Thyroid gland (tissue), 4 donors: ENCODE measurements at places on chromosomes 13 and 19. TPM values are rescaled to one million over a fixed set of nuclear protein-coding genes. Genes with fewer than 3 reads are reported as not detected.

DNA sequence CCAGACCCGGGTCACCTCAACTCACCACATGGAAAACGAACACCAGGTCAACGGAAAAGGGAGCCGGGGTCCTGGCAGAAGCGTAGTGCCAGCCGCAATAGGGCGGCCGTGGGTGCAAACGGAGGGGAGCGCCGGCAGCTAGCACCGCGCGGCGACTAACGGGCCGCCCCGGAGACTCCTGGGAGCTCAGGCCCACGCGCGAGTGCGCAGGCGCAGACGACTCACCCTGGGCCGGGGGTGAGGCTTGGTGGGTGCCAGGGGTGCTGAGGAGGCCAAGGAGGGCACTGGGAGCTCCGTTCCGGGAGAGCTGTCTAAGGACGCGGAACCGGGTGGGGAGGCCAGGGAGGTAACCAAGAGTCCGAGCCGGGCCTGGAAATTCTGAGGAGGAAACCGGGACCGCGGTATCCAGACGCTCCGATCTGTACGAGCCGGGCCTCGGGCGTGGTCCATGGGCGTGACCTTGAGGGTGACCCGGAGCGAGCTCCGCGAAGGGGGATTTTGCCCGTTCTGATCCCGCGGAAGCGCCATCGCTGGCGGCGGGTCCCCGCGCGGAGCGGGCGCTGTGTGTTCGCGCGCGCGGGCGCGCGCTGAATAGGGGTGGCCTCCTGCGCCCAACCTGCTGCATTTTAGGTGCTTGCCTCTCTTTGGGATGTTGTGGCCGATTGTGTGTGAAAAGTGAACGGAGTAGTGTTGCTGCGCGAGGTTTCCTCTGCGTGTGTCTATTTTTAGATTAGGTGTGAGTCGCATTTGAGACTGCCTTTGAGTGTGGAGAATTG, at the start of gene ZNF382:
ZNF382 (plus strand) TSS at position 213 of the 776 bp plus-strand sequence. CDS start 4,602 bp downstream, outside the sequence.
- H3K4me3 ChIP-seq: peak within 1 kb of the TSS; percentile 71
- DNase-seq: peak; percentile 80
- no peaks in the 10 kb centered on the region for H3K27me3 ChIP-seq
- H3K27ac ChIP-seq: peak within 1 kb of the TSS; percentile 72
- H3K36me3 ChIP-seq: no peaks in the 10 kb centered on the region
- H3K4me1 ChIP-seq: peaks cover 13% of the 10 kb centered on the region

DNA sequence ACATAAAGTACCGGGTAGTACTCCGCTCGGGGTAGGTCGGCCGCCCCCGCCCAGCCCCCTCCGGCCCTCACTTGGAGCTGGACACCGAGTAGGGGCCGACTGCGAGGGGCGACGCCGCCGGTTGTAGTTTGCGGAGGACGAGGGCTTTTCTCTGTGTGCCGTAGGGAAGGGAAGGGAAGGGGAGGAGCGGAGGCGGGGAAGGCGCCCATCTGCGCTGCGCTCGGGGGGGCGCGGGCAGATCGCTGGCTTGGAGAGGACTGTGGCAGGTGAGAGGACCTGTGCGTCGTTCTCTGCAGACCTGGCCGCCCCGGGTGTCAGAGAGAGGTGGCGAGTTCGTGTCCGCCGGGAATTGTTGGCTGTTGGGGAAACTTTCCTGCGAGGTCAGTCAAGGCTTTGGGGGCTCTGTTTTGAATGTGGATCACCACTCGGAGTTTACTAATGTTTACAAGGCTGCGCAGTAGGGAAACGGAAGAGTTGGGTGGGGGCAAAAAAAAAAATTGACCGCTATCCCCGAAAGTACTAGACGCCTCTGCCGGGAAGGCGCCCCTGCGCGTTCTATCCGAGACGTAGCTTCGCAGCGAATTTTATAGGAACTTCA, 1.4 kb downstream of the ING1 start:
- no peaks in the 10 kb centered on the region for H3K27me3 ChIP-seq
- DNase-seq: peak; percentile 72

GRCh38 chr13:46683676-46684260, 113.2 kb downstream of the ESD start:
- no peak overlapping the region for H3K27ac ChIP-seq
- H3K4me1 ChIP-seq: no peaks in the 10 kb centered on the region
- no peak for DNase-seq
- no peaks in the 10 kb centered on the region for H3K27me3 ChIP-seq

DNA sequence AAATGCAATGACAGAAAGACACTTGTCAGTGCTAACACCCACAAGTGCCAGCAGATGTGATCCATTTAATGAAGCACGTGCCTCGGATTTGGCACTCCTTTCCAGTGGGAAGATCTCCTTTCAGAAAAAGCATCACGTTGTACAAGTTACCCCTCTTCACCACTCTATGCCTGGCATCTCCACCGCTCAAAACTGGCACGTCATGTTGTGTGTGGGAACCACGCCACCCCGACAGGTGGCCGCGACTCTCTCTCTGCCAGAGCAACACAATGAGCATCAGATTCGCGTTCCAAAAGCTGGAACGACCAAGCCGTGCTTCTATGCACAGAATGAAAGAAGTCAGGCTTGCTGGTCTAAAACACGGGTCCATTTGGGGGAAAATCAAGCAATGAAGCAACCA, 24.3 kb downstream of the TMTC4 start:
- H3K4me1 ChIP-seq: peaks cover 11% of the 10 kb centered on the region
- no peak overlapping the region for H3K27ac ChIP-seq
- peaks cover 2% of the 10 kb centered on the region for H3K36me3 ChIP-seq

DNA sequence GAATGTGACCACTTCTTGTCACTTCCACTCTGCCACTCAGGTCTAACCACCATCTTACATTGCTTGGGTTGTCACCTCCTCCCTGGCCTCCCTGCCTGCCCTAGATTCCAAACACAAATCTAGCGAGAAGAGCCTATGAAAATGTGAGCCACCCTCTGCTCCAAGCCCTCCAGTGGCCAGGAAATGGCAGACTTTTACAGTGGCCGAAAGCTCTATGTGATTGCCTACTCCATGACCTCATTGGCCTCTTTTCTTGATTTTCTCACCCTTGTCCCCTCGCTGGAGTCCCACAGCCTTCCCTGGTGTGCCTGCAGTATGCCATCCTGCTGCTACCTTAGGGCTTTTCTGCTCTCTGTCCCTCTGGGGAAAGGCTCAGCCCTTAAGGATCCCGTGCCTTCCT, 84.2 kb downstream of the LRCH1 start:
- peaks cover 33% of the 10 kb centered on the region for H3K4me1 ChIP-seq
- H3K27me3 ChIP-seq: no peaks in the 10 kb centered on the region
- no peak overlapping the region for H3K4me3 ChIP-seq
- no peak overlapping the region for H3K27ac ChIP-seq
- no peak for DNase-seq

GRCh38 chr13:73225990-73226389, 167.2 kb downstream of the KLF5 start:
- no peaks in the 10 kb centered on the region for H3K27me3 ChIP-seq
- no peaks in the 10 kb centered on the region for H3K4me1 ChIP-seq
- no peaks in the 10 kb centered on the region for H3K36me3 ChIP-seq
- H3K27ac ChIP-seq: no peak overlapping the region

DNA sequence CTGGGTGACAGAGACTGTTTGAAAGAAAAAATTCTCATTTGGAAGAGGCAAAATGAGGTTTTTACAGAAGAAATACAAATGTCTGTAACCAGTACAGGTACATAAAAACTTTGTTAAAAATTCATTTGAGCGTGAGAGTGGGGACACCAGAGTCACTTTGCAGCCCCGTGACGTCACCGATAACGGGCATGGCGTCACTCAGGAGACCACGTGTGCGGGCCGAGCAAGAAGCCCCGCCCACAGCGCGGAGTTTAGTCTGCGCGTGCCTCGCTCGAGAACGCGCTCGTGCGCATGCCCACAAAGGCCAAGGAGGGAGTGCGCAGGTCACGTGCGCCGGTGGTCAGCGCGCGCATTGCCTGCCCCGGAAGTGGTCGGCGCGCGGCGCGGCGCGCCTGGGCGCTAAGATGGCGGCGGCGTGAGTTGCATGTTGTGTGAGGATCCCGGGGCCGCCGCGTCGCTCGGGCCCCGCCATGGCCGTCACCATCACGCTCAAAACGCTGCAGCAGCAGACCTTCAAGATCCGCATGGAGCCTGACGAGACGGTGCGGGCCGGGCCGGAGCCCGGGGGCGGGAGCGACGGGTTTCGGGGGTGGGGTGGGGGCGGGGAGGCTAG, at the start of gene RAD23A:
RAD23A (plus strand) TSS at position 384 of the 613 bp plus-strand sequence; CDS start at position 471, 87 bp downstream.
- H3K36me3 ChIP-seq: peaks cover 72% of the 10 kb centered on the region
- peak within 1 kb of the TSS; percentile 94 for H3K4me3 ChIP-seq
- H3K27ac ChIP-seq: peak within 1 kb of the TSS; percentile 79
- peaks cover 35% of the 10 kb centered on the region for H3K4me1 ChIP-seq

- DNase-seq: no peak
- H3K4me3 ChIP-seq: no peak overlapping the region
- no peaks in the 10 kb centered on the region for H3K36me3 ChIP-seq
- no peaks in the 10 kb centered on the region for H3K4me1 ChIP-seq
- H3K27me3 ChIP-seq: no peaks in the 10 kb centered on the region
- no peak overlapping the region for H3K27ac ChIP-seq
These were observed 362.4 kb downstream of the KCTD12 start for GRCh38 chr13:76523740-76524340.

DNA sequence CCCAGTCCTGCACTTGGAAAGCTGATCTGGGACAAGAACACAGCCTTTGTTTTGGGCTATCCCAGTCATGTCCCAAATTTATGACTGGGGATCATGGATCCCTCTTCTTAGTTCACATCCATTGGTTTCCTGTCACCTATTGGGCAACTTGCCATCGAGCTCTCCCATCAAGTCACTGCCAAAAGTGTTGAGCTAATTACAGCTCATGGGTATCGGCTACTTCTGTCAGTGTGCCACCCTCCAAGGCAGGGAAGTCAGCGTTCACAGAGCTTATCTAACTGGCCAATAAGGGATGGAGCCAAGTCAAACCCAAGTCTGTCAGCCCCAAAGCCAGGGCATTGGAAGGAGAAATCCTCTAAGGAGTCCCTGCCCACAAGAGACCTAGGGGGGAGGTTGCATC, 53.2 kb upstream of the KATNAL1 start:
- H3K27me3 ChIP-seq: no peaks in the 10 kb centered on the region
- H3K27ac ChIP-seq: no peak overlapping the region
- no peak overlapping the region for H3K4me3 ChIP-seq
- no peak for DNase-seq

DNA sequence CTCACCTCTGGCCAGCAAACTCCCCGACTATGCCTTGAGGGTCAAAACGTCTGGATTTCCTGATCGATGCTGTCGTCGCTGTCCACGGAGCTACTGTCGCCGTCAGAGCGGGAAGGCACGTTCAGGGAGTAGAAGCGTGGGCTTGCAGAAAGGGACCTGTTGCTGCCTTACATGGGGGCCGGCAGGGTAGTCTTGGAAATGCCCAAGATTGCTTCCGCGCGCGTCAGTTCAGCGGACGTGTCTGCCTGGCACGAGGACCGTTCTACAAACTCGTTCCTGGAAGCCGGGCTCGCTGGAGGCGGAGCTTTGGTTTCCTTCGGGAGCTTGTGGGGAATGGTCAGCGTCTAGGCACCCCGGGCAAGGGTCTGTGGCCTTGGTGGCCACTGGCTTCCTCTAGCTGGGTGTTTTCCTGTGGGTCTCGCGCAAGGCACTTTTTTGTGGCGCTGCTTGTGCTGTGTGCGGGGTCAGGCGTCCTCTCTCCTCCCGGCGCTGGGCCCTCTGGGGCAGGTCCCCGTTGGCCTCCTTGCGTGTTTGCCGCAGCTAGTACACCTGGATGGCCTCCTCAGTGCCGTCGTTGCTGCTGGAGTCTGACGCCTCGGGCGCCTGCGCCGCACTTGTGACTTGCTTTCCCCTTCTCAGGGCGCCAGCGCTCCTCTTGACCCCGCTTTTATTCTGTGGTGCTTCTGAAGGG, 15.4 kb downstream of the RB1 start:
- no peaks in the 10 kb centered on the region for H3K36me3 ChIP-seq
- no peaks in the 10 kb centered on the region for H3K27me3 ChIP-seq
- DNase-seq: peak; percentile 23
- H3K4me3 ChIP-seq: peak overlapping the region; percentile 19
- H3K27ac ChIP-seq: no peak overlapping the region
- H3K4me1 ChIP-seq: no peaks in the 10 kb centered on the region

DNA sequence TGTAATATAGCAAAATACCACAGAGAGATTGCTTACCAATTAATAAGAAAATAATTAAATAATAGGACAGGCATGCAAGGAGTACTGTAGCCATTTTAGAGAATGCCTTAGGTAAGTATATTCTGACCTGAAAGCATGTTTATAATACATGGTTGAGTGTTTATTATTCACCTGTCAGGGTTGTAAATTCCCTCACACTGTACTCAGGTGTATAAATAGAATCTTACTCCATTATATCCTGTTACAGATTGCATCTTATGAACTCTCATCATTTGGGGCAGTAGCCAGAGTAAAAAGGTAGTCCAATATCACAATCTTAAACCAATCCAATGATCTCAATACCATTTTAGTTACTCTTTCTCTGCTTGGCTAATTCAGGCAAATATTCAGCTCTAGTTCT, 35.8 kb upstream of the GTF2F2 start:
- no peak overlapping the region for H3K4me3 ChIP-seq
- H3K4me1 ChIP-seq: no peaks in the 10 kb centered on the region
- no peaks in the 10 kb centered on the region for H3K27me3 ChIP-seq
- H3K27ac ChIP-seq: no peak overlapping the region

GRCh38 chr19:4801085-4801619, 9.6 kb downstream of the FEM1A start:
- H3K4me1 ChIP-seq: no peaks in the 10 kb centered on the region
- no peaks in the 10 kb centered on the region for H3K27me3 ChIP-seq
- H3K36me3 ChIP-seq: peaks cover 3% of the 10 kb centered on the region
- H3K4me3 ChIP-seq: no peak overlapping the region

GRCh38 chr13:93260591-93260990, 34.0 kb downstream of the GPC6 start:
- no peaks in the 10 kb centered on the region for H3K4me1 ChIP-seq

LIG4 gene
- total RNA-seq: 10.2 TPM

STK11 gene
- total RNA-seq: 76.1 TPM

ZSCAN22 gene
- total RNA-seq: 3.0 TPM

MTUS2 gene
- 0.98 TPM for total RNA-seq

DCT gene
- 0.20 TPM for total RNA-seq
